Smooth muscle cell of trachea (primary cell): ENCODE measurements at places on chromosomes 1 and 21. TPM values are rescaled to one million over a fixed set of nuclear protein-coding genes. Genes with fewer than 3 reads are reported as not detected.

AUNIP gene
- total RNA-seq, result 0.33 and 1.0 TPM in 2 replicates

CDA gene
- 1.2 and 1.3 TPM in 2 replicates for total RNA-seq

TNNT2 gene
- total RNA-seq, result not detected in 2 replicates

CYP2J2 gene
- 0.29 and 0.50 TPM in 2 replicates for total RNA-seq

CD1C gene
- total RNA-seq, result not detected in 2 replicates

IFI44 gene
- 22.3 and 31.1 TPM in 2 replicates for total RNA-seq

LRRC53 gene
- total RNA-seq, result not detected in 2 replicates

PTGFR gene
- 68.3 and 86.8 TPM in 2 replicates for total RNA-seq

CFAP298 gene
- 18.0 and 28.1 TPM in 2 replicates for total RNA-seq

BMP8A gene
- total RNA-seq, result not detected in 2 replicates

MFAP2 gene
- total RNA-seq, result 16.9 and 26.5 TPM in 2 replicates

FLG2 gene
- not detected in 2 replicates for total RNA-seq

CRABP2 gene
- total RNA-seq, result 248 and 256 TPM in 2 replicates

GJA8 gene
- not detected in 2 replicates for total RNA-seq

USP16 gene
- total RNA-seq, result 27.1 and 50.6 TPM in 2 replicates

OR2T34 gene
- not detected in 2 replicates for total RNA-seq

MIXL1 gene
- total RNA-seq, result under 0.01 TPM in 1 of 2 replicates, not detected in the other

PKP1 gene
- under 0.01 TPM in 2 replicates for total RNA-seq

FCRL6 gene
- not detected in 2 replicates for total RNA-seq

RNPC3 gene
- 5.8 and 6.1 TPM in 2 replicates for total RNA-seq

PDE4DIP gene
- total RNA-seq, result 229 and 250 TPM in 2 replicates

TPTE gene
- not detected in 2 replicates for total RNA-seq

IFNLR1 gene
- not detected in 2 replicates for total RNA-seq

REN gene
- 0.15 TPM in 1 of 2 replicates, not detected in the other for total RNA-seq

PRKAA2 gene
- total RNA-seq, result 3.0 and 4.1 TPM in 2 replicates

TNFRSF1B gene
- 25.6 and 43.0 TPM in 2 replicates for total RNA-seq

TMEM240 gene
- total RNA-seq, result 4.5 and 5.5 TPM in 2 replicates

LRRC39 gene
- total RNA-seq, result 0.33 and 0.73 TPM in 2 replicates

TACSTD2 gene
- 0.15 and 0.33 TPM in 2 replicates for total RNA-seq

DPM3 gene
- total RNA-seq, result 24.6 and 27.6 TPM in 2 replicates

ARMH1 gene
- total RNA-seq, result 1.3 and 5.0 TPM in 2 replicates

HES5 gene
- total RNA-seq, result not detected in 2 replicates

ESRRG gene
- 0.17 and 0.29 TPM in 2 replicates for total RNA-seq

ZNHIT6 gene
- total RNA-seq, result 9.9 and 11.9 TPM in 2 replicates

HOOK1 gene
- total RNA-seq, result under 0.01 TPM in 1 of 2 replicates, not detected in the other

NPPA gene
- not detected in 2 replicates for total RNA-seq

LIPI gene
- not detected in 2 replicates for total RNA-seq

FCRL2 gene
- total RNA-seq, result not detected in 2 replicates

GNG4 gene
- not detected in 2 replicates for total RNA-seq

BROX gene
- total RNA-seq, result 52.9 and 55.7 TPM in 2 replicates

C1orf210 gene
- not detected in 2 replicates for total RNA-seq

CFH gene
- total RNA-seq, result 128 and 162 TPM in 2 replicates

WDR64 gene
- not detected in 2 replicates for total RNA-seq

RASAL2 gene
- 18.9 and 22.7 TPM in 2 replicates for total RNA-seq

CAPN9 gene
- 0.15 TPM in 1 of 2 replicates, not detected in the other for total RNA-seq

CTNNBIP1 gene
- total RNA-seq, result 24.4 and 28.8 TPM in 2 replicates

C1QB gene
- not detected in 2 replicates for total RNA-seq

FCER1G gene
- 0.58 TPM in 1 of 2 replicates, not detected in the other for total RNA-seq

KCNA10 gene
- total RNA-seq, result not detected in 2 replicates

APCS gene
- total RNA-seq, result not detected in 2 replicates

TCHH gene
- total RNA-seq, result under 0.01 TPM in 1 of 2 replicates, not detected in the other

SNRPE gene
- total RNA-seq, result 36.9 and 111 TPM in 2 replicates

BRDT gene
- not detected in 2 replicates for total RNA-seq

ENTREP3 gene
- 11.1 and 13.4 TPM in 2 replicates for total RNA-seq

SLC5A9 gene
- total RNA-seq, result not detected in 2 replicates

GSTM5 gene
- 6.4 and 34.2 TPM in 2 replicates for total RNA-seq

MXRA8 gene
- total RNA-seq, result 534 and 638 TPM in 2 replicates

RHD gene
- not detected in 2 replicates for total RNA-seq

KIAA0040 gene
- total RNA-seq, result under 0.01 and 0.17 TPM in 2 replicates
